ENCODE measurements at places on chromosomes 7 and 10. TPM values are rescaled to one million over a fixed set of nuclear protein-coding genes. Genes with fewer than 3 reads are reported as not detected.
A peak's percentile ranks its signal among the peaks of the same experiment; 100 is the strongest.

- no peak for DNase-seq
Measured at GRCh38 chr10:107749235-107749634, 584.7 kb upstream of the SORCS1 start.

The FHIP2A gene
- total RNA-seq, result 0.87 TPM

The ATP6V0A4 gene
- not detected for total RNA-seq

DNA sequence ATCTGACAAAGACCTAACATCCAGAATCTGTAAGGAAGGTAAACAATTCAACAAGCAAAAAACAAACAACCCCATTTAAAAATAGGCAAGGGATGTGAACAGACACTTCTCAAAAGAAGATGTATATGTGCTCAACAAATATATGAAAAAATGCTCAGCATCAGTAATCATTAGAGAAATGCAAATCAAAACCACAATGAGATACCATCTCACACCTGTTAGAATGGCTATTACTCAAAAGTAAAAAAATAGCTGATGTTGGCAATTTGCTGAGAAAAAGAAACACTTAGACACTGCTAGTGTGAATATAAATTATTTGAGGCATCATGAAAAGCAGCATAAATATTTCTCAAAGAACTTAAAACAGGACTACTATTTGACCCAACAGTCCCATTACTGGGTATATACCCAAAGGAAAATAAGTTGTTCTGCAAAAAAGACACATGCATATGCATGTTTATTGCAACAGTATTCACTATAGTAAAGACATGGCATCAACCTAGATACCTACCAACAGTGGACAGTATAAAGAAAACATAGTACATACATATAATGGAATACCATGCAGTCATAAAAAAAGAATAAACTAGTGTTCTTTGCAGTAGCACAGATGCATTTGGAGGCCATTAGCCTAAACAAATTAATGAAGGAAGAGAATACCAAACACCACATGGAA is 980.1 kb downstream of the KCNMA1 start:
- no peak for DNase-seq

- no peak for DNase-seq
Measured at GRCh38 chr10:17590969-17591645, 26.1 kb downstream of the HACD1 start.

- peak; percentile 65 for DNase-seq
Measured at GRCh38 chr10:98446151-98446660, 529 bp downstream of the HPS1 start.

DNA sequence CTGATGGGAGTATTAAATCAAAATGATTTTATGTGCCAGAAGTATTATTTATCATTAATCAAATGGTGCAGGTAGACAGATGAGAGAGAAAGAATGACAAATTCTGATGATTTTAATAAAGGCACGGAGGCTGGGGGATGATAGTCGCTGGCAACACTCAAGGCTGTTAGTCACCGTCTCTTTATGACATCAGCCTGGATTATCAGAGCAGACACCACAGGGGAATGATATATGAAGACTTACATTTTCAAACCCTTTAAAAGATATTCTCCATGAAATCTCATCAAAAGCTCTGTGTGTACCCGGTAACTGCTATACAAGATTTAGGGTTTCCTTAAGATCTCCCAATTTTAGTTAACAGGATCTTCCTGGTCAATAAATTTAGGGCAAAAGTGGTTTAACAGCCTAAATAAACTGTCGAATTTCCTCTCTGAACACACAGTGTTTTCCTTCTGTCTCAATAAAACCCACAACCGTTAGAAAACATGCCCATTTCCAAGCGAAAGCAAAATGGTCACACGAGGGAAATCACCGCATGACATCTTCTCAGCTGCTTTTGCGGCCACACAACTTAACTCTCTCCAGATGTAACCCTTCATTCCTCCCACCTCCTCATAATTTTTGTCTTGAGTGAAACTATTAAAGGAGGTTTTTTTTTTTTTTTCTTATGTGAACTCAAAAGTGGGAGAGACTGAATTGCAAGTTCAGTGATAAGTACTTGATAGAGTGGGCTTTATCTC is 133.2 kb upstream of the FAM171A1 start:
- peak; percentile 29 for DNase-seq

The LBX1 gene
- total RNA-seq, result not detected

- DNase-seq, result no peak
Measured at GRCh38 chr10:95837356-95837776, 70.4 kb upstream of the CC2D2B start.

The PDCD4 gene
- 130 TPM for total RNA-seq

- no peak for DNase-seq
Measured at GRCh38 chr10:112805701-112806100, 144.3 kb upstream of the TCF7L2 start.

The TUBAL3 gene
- total RNA-seq, result 11.3 TPM

DNA sequence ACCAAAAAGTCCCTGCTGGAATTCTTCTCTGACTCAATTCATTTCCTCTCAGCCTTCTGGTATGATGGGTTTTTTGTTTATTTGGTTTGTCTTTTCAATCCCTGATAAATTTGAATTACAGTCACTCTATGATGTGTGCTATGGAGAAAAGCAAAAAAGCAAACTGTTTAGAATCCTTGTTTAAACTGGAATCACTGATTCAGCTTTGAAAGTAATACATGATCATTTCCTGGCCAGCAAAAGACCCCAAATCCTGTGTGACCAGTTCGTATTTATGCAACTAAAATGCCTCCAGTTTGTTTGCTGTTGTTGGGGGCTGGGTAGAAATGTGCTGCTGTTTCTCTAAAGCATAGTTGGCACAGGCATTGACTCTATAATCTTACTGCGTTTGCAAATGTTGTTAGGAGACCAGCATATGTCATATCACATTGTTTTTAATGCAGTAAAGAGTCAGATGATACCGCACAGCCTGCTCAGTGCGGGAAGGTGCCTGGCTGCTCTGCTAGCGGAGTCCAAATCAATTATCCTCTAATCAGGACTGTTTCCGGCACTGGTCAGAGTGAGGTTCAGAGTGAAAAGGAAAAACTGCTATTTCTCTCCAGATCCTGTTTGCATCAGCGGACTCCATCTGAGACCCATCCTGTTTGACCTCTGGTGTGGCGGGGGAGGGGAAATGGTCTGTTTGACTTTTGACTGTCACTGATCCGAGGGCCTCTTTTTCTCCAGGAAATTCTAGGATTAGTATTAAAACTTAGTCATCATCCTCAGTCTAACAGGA is 40.6 kb upstream of the ADD3 start:
- no peak for DNase-seq

DNA sequence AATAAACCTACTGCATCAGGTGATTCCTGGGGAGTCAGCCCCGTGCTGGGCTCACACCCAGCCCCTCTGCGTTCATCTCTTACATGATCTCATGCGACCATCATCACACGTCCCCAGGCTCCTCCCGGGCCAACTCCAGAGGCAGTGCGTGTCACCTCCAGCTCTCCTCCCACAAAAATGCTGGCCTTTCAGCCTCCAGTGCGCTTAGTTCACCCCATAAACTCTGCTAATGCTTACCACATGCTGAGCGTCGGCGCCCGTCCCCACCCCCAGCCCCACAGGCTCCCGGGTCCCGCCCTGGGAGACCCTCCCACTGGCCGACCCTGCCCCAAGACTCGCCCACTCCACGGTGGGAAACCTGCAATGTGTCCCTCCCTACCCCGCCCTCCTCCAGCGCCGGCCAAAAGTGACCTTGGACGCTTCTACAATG is 816 bp upstream of the SDK1 start:
- no peak for DNase-seq

Measured in stomach (tissue), 19 donors.